Activated CD8-positive, alpha-beta memory T cell treated with anti-CD3 and anti-CD28 coated beads for 4 hours (primary cell): ENCODE measurements at places on chromosomes 2 and 18.

GRCh38 chr2:70503896-70504295 is 49.7 kb downstream of the TGFA start:
- DNase-seq = no peak

DNA sequence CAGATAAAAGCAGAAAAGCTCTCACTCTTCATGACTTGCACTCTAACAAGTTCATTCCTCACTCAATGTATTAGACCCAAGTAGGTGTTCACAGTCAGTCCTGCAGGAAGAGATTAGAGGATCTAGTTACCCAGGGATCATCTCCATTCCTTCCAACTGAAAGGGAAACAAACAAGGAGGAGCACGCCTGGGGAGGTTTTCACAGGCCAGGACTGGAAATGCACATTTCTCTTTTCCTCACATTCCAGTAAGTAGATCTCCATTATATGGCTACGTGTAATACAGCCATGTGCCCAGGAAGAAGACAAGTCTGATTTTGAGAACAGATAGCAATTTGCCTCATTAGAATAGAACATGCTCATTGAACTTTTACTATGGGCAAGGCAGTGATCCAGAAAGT is 1132.2 kb upstream of the FAM98A start:
- no peak for DNase-seq

- DNase-seq = no peak
These were observed 9.3 kb upstream of the ERBB4 start for GRCh38 chr2:212547716-212548454.

GRCh38 chr18:2173486-2173885 is 397.8 kb downstream of the METTL4 start:
- DNase-seq = no peak

DNA sequence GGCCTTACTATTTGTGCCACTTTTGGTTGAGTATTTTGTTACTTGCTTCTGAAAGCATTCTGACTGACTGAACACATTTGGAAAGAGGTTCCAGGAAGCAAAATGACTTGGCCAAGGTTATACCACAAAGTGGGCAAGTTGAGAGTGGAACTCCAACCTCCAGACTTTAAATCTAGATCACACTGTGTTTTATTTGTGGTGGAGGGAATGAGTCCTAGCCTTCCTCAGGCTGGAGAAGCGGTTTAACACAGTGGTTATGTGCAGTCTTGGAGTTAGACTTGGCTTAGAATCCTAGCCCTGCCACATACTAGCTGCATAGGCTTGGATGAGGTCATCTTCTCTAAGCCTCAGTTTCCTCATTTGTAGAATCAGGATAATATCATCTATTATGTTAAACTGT is 33.4 kb downstream of the PLEKHM3 start:
- DNase-seq = no peak

DNA sequence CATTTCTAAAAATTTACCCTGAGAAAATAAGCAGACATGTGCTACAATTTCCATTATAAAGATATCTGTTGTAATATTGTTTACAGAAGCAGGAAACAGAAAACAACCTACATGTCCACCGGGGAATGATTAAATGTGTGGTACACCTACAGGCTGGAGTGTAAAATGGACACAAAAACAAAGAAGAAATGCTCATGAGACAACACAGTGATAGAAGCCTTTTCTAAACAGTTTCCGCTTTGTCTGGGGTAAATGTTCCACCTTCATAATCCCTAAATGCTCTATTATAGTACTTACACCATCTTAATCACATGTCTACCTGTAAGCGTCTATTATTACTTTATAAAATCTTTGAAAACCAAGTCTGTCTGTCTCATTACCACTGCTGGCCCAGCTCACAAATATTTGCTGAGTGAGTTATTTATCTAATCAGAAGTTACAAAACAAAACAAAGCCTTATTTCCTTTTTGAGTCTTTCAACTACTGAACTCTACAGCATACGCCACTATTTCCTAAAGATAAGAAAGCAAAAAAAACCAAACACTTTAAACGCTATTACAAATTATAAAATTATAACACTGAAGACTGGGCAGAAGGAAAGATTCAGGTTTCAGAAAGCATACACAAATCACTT is 95.3 kb downstream of the PIGN start:
- no peak for DNase-seq

- DNase-seq = no peak
These were observed 166.5 kb upstream of the ALPP start for GRCh38 chr2:232211743-232212686.

DNA sequence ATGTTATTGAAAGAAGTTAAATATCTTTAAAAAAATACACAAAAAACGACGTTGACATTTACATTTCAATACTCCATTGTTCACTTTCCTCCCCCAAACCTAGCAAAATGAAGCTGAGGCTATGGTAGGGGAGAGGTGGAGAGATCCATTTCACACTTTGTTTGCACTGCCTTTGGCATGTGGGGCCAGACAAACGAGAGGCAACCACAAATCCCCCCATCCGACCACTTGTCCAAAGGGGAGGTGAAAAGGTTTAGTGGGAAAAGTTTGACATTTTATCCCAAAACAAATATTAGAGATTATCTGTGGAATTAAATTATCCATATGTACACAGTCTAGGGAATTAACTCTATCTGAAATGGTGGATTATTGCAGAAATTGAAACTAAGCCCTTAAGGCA is 261.7 kb upstream of the FIGN start:
- no peak for DNase-seq

- no peak for DNase-seq
These were observed 109.6 kb upstream of the CYRIA start for GRCh38 chr2:16774980-16775898.

DNA sequence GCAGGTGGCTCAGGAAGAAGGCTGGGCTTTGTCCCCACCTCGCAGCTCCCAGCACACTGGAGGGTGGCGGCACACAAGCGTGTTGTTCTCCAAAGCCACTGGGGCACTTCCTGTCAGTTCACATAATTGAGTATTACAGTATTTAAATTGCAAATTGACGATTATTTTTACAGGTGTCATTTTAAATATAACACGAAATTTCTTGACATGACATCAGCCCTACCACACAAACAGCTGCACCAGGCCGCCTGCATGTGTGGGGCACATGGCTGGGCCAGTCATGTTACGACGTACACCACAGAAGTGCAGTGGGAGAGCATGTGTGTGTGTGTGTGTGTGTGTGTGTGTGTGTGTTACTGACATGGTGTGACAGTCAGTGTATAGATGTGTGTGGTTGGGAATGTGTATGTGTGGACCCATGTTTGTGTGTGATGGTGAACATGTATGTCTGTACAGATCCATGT is 155.6 kb downstream of the TTC32 start:
- no peak for DNase-seq

DNA sequence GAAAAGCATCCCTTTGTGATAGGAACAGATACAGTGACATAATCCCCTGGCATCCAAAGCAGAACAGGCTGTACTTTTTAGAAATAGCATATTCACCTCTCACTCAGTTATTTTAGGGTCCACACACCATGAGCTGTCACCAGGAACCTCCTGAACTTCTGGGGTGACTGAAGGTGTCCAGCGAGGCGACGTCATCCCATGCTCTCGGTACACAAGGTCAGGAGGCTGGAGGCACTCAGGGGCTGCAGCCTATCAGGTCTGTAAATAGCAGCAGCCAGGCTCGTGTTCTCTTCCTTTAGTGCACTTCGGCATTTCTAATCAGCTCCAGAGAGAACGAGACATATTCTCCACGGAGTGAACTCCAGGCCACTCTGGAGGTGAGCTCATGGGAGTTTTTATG is 98.3 kb downstream of the GATA6 start:
- DNase-seq = no peak

- DNase-seq = no peak
These were observed 28.9 kb upstream of the TMEM214 start for GRCh38 chr2:27003857-27004256.

- no peak for DNase-seq
These were observed 167.4 kb upstream of the GATA6 start for GRCh38 chr18:22001912-22002487.

DNA sequence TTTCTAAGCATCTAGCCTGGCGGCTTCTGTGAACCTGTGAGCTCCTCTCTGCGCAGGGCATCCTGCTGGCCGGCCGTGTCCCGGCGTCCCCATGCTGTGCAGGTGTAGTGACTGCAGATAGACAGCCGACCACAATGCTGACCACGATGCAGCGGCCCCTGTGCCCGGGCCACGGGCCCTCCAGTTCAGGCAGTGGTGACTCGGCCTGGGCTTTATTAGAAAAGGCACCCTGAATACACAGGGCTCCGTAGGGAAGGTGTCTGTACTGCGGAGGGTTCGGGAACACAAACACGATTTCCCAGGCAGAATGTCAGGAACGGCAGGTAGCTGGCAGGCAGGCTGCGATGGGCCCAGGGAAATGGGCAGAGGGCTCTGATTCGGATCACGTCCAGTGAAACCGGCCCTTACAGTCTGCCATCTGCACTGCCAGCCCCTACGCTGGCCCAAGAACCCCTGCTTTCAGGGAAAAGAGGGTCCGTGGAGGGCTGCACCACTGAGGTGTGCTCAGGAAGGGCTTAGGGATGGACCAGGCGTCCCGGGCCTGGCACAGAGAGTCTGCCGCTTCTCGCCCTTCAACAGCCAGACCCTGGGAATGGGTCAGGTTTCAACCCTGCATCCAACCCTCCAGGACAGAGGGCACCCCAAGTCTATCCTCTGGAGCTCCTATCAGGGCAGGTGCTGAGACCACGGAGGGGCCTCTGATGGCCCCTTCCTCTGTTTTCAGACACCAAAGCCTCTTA is 196.5 kb downstream of the HDAC4 start:
- no peak for DNase-seq

GRCh38 chr2:43174368-43174916 is 52.0 kb downstream of the ZFP36L2 start:
- DNase-seq = peak; percentile 46

- no peak for DNase-seq
These were observed 51.8 kb downstream of the PSD4 start for GRCh38 chr2:113225263-113226259.

GRCh38 chr2:162210385-162210784 is 32.9 kb downstream of the FAP start:
- DNase-seq = no peak

DNA sequence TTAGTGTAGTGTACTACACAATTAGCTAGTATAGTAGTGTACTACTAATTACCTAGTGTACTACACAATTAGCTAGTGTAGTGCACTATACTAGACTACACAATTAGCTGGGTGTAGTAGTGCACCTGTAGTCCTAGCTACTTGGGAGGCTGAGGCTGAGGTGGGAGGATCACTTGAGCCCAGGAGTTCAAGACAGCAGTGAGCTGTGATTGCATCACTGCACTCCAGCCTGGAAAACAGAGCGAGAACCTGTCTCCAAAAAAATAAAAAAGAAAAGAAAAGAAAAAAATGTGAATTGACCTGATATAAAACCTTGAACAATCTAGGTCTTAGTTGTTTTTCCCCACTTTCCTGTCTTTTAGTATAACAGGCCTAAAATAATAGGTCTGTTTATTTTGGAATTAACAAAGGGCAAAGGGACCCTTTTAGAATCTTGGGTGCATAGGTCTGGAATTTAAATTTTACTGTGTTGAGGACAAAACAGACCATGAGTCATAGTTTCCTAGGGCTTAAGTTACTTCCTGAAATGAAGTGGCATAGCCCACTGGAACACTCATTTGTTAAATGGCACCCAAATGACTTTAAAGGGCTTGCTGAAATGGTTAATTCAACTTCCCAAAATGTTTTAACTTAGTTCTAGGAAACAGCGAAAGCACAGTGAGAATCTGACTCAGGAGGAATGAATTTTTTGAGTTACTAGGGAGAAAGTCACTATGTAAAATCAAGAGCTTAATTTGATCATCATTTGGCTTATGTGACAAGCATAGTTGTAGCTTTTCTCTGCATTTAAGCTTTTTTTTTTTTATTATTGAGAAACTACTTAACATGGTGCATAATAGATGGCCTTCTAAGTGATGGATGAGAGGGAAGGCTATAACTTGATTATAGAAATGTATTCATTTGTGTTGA is 50.7 kb upstream of the ARL5A start:
- DNase-seq = no peak

- DNase-seq = no peak
These were observed 149.0 kb upstream of the GLI2 start for GRCh38 chr2:120586507-120587278.

GRCh38 chr18:7207366-7207915 is 23.4 kb upstream of the LRRC30 start:
- DNase-seq = no peak

- no peak for DNase-seq
These were observed 139.2 kb upstream of the PXDN start for GRCh38 chr2:1883476-1883875.

DNA sequence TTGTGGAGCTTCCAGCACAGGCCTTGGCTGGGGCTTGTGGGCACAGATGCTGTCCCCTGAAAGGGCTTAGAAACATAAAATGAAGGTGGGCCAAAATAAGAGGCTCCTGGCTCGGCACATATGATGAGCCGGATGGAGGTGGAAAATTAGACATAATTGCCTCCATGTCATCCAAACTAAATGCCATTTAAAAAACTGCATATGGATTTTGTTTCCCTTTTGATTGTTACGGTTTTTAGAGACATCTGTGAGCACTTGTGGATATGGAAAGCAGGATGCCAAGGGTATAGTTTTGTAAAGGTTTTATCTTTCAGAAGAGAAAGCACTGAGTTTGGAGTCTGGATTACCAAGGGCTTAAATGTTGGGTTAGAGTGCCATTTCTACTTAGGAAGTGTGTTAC is 498.3 kb downstream of the RIT2 start:
- DNase-seq = no peak

- DNase-seq = no peak
These were observed 254.1 kb upstream of the SYT4 start for GRCh38 chr18:43531438-43531837.

GRCh38 chr2:222939208-222939856 is 78.5 kb downstream of the ACSL3 start:
- DNase-seq = peak; percentile 10

DNA sequence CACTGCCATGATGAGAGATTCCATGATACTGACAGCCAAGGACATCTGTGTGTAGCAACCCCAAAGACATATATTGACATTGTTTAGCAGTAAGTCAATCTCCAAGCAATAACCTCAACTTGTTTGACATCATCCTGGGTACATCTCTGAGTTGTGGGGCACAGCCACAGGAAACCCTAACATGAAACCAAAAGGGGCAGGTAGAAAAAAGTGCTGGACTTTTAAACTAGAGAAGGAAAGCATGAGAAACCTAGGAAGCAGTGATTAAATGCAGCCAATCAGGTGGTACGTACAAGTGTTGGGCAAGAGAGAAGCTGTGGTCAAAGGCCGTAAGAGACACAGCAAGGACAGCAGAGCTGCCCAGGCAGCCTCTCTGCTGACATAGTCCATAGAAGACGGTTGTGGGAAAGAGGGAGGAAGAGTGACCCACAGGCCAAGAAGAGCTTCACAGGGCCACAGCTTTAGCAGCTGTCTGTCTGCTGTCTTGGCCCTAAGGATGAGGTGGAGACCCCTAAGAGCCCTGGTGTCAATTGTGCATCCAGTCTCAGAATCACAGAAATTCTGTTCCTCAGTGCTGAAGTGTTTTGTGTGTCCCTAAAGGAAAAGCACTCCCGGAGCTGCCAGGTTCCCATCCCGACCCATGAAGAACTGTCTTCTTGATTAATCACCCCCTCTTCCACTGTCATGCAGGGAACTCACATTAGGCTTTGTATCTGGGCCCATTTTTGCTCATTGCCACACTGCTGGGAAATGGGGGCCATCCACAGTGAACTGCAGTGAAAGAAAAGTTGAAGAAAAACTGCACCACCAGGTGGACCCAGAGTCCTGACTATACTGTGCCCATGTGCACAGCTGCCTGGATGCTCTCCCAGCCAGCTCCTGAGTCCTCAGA is 25.4 kb upstream of the CHN1 start:
- no peak for DNase-seq

GRCh38 chr2:168525020-168525419 is 68.9 kb downstream of the CERS6 start:
- DNase-seq = no peak

- DNase-seq = no peak
These were observed 15.8 kb downstream of the INO80C start for GRCh38 chr18:35481960-35482366.
